ENCODE measurements at places on chromosomes 3 and 15. TPM values are rescaled to one million over a fixed set of nuclear protein-coding genes. Genes with fewer than 3 reads are reported as not detected.

The HIGD2B gene
- not detected for polyA plus RNA-seq

The RTF1 gene
- polyA plus RNA-seq = 13.6 TPM

The GPR27 gene
- polyA plus RNA-seq = not detected

The LRRC31 gene
- polyA plus RNA-seq = not detected

The RAP2B gene
- 6.4 TPM for polyA plus RNA-seq

DNA sequence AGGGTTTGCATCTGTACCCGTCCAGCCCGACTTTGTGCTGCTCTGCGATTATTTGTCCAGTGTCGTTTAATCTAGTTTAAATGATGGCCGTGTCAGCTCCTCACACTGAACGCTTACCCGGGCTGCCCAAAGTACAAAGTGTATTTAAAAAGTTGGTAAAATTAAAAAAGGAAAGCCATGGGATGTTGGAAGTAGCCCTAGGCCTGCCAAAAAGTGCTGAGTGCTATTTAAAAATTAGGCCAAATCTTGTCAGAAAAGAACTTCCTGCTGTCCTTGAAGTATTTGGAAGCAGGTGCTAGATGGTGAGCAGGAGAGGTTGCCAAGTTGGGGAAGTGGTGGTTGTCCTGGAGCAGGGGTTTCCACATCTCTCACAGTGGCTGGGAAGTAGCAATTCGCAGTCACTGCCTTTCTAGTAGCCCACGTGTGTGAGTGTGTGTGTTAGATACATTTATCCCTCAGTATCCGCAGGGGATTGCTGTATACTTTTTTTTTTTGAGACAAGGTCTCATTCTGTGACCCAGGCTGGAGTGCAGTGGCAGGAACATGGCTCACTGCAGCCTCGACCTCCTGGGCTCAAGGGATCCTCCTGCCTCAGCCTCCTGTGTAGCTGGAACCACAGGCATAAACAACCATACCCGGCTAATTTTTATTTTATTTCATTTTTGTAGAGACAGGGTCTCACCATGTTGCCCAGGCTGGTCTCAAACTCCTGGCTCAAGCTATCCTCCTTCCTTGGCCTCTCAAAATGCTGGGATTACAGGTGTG is 664 bp downstream of the PPCDC start:
- no peak for DNase-seq

DNA sequence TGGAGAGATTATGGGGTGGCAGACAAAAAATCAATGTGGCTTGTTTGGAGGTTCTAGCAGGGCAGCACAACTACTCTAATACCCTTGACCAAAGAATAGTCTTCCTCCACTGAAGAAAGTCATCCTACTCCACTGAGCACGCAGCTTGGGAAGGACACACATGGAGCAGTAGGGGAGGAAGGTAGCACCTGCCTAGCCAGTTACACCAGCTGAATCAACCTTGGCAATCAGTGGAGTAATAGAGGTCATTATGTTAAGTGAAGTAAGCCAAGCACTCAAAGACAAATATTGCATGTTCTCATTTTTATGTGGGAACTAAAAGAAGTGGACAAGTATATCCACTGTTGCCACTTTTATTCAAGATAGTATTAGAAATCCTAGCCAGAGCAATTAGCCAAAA is 555.8 kb upstream of the ALCAM start:
- no peak for DNase-seq

- no peak for DNase-seq
These were observed 19.7 kb downstream of the GPR171 start for GRCh38 chr3:151183265-151183671.

DNA sequence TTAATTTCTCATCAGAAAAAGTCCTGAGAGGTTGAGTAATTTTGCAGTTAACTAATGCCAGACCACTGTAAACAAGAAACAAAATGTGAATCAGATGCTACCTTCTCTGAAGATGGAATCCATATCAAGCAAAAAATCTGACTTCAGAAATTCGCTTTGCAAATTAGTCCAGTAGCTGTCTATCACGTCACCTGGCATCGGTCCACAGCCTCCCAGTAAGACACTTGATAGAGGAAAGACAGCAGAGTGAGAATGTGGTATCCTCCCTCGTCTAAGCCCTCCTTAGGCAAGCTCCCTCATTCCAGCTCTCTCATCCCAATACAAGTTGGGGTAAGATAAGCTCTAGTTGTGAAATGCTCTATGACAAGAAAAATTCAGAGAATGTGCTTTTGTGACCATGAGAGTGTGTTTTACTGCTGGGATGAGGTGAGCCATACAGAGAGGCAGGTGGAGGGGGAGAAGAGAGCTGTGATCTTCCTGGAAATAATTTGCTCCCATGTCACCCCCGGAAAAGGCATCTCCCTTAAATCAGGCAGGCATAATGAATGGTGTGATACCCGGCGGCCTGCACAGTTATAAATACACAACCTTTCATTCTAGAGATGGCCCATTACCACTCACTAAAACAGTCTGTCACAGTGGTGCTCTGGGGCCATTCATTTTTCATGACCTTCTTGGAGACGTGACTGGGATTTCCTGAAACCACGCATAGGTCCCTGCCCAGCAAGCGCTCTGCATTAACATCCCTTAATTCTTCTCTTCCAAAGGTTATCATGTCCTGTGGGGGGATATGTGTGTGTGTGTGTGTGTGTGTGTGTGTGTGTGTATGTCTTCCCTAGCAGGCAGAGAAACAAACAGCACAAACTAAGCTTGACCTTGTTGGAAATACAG is 602.0 kb upstream of the KCNMB2 start:
- DNase-seq = peak; percentile 14

GRCh38 chr15:92958105-92958504 is 58.0 kb downstream of the CHD2 start:
- no peak for DNase-seq

DNA sequence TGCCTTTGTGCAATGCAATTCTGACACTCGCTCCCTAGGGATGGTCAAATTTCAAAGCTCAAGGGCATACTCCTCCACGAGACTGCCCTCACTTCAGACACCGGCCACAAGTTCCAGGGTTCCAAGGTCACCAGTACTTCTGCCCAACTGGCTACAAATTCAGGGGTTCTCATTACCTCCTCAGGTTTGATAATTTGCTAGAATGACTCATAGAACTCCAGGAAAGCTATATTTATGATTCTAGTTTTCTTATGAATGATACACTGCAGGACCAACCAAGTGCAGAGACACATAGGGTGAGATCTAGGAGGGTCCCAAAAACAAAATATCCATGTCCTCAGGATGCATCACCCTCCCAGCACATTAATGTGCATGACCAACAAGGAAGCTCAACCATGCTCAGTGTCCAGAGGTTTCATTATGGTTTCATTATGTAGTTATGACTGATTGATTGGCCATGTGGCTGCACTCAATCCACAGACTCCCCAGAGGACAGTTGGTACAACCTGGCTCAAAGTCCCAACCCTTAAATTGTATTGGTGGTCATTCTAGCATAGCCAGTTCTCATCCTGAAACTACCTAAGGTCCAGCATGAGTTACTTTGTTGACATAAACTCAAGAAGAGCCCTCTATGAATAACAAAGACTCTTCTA is 170.4 kb upstream of the LRRN1 start:
- no peak for DNase-seq

Measured in HepG2 (cell line).